GM23338 (cell line): ENCODE measurements at places on chromosomes 11 and 22. TPM values are rescaled to one million over a fixed set of nuclear protein-coding genes. Genes with fewer than 3 reads are reported as not detected.

Gene APOBEC3B
- 9.2 and 11.8 TPM in 2 replicates for polyA plus RNA-seq

Gene APOA4
- polyA plus RNA-seq, result not detected in 2 replicates

Gene VSIG10L2
- polyA plus RNA-seq, result 0.59 and 0.63 TPM in 2 replicates

Gene PARVB
- 4.0 and 4.3 TPM in 2 replicates for polyA plus RNA-seq

Gene EFCAB6
- 1.1 and 1.2 TPM in 2 replicates for polyA plus RNA-seq

Gene PANX3
- polyA plus RNA-seq, result not detected in 2 replicates

Gene PHOX2A
- polyA plus RNA-seq, result 0.23 and 0.31 TPM in 2 replicates

Gene PRODH
- 7.6 and 10.0 TPM in 2 replicates for polyA plus RNA-seq

Gene KCNQ1OT1
- 0.89 and 1.5 TPM in 2 replicates for polyA plus RNA-seq

Gene MUC5AC
- polyA plus RNA-seq, result not detected in 2 replicates

Gene EXPH5
- polyA plus RNA-seq, result 2.6 and 3.6 TPM in 2 replicates

Gene OR2AT4
- polyA plus RNA-seq, result not detected in 2 replicates

Gene MISFA
- 5.1 and 7.9 TPM in 2 replicates for polyA plus RNA-seq

Gene MS4A4A
- not detected in 2 replicates for polyA plus RNA-seq

Gene TPBGL
- 0.08 and 0.40 TPM in 2 replicates for polyA plus RNA-seq

Gene APOBEC3F
- polyA plus RNA-seq, result 3.4 and 3.5 TPM in 2 replicates

Gene DYNC2H1
- polyA plus RNA-seq, result 22.5 and 23.3 TPM in 2 replicates

Gene BLID
- not detected in 2 replicates for polyA plus RNA-seq

Gene CCDC188
- polyA plus RNA-seq, result not detected in 2 replicates
